ENCODE measurements at places on chromosomes 2 and 18. TPM values are rescaled to one million over a fixed set of nuclear protein-coding genes. Genes with fewer than 3 reads are reported as not detected.

TTLL4 gene
- total RNA-seq: 25.5 TPM

DPP4 gene
- total RNA-seq: 1.8 TPM

COLEC12 gene
- total RNA-seq: not detected

UBXN4 gene
- 150 TPM for total RNA-seq

ERBB4 gene
- total RNA-seq: not detected

SLC38A11 gene
- total RNA-seq: not detected

C2orf66 gene
- not detected for total RNA-seq

GRCh38 chr2:38497670-38498037, 105.1 kb downstream of the HNRNPLL start:
- DNase-seq: no peak
- no peak overlapping the region for H3K27ac ChIP-seq
- H3K36me3 ChIP-seq: no peaks in the 10 kb centered on the region
- no peaks in the 10 kb centered on the region for H3K4me1 ChIP-seq

DNA sequence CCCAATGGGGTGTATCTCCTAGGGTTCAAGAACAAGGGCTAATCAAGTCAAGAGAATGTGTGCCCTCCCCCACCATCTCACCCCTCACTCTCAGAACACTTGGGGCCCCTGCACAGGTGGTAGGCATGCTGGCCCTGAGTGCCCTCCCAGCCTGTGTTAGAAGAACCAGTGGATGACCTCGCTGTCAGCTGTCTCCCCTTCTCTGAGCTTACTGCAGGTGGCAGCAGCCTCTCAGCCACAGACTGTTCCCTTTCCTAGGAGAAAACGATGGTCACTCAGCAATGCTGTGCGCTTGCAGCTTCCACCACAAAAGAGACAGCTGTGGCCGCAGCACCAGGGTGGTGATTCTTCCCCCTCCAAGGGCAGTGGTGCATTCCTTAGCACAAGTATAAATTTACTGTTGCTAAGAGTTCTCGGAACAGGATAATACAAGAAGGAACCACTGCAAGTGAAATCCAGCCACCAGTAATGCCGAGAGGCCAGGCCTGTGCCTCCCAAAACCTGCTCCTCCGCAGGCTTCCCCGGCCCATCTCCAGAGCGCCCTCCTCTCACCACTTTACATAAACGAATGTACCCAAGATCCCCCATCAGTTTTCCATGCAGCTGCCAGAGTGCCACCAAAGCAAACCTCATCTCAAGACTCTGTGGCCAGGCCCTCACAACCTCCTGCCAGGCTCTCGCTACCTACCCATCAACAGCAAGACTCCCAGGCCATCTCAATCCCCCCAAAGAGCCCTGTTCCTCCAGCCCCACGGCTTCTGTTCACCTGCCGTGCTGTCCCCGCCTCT, 935 bp upstream of the RAMP1 start:
- H3K27me3 ChIP-seq: no peaks in the 10 kb centered on the region
- no peak overlapping the region for H3K27ac ChIP-seq
- H3K4me3 ChIP-seq: peak overlapping the region; percentile 17
- no peaks in the 10 kb centered on the region for H3K36me3 ChIP-seq
- DNase-seq: peak; percentile 54

GRCh38 chr18:46754188-46754587, 2.7 kb downstream of the ST8SIA5 start:
- H3K27ac ChIP-seq: no peak overlapping the region
- DNase-seq: no peak
- no peak overlapping the region for H3K4me3 ChIP-seq
- H3K27me3 ChIP-seq: peaks cover 18% of the 10 kb centered on the region
- peaks cover 19% of the 10 kb centered on the region for H3K4me1 ChIP-seq

DNA sequence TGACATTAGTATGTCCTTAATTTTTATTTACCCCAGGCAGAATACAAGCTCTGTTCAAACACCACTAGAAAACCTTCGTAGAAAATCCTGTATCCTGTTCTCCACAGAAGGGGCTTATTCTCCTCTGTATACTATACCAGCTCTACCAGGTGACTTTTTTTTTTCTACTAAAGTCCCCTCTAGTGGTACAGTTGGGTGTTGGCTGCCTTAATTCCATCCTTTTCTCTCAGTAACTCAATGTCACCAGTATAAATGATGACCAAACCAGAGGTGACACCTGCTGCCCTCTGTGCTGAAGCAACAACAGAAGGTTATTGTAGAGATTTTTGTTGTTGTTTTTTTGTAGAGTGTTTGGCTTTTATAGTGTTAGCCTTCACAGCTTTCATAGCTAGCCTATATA, 1322.0 kb downstream of the LRP1B start:
- no peaks in the 10 kb centered on the region for H3K27me3 ChIP-seq
- H3K27ac ChIP-seq: no peak overlapping the region
- no peaks in the 10 kb centered on the region for H3K36me3 ChIP-seq
- DNase-seq: no peak
- H3K4me3 ChIP-seq: no peak overlapping the region

DNA sequence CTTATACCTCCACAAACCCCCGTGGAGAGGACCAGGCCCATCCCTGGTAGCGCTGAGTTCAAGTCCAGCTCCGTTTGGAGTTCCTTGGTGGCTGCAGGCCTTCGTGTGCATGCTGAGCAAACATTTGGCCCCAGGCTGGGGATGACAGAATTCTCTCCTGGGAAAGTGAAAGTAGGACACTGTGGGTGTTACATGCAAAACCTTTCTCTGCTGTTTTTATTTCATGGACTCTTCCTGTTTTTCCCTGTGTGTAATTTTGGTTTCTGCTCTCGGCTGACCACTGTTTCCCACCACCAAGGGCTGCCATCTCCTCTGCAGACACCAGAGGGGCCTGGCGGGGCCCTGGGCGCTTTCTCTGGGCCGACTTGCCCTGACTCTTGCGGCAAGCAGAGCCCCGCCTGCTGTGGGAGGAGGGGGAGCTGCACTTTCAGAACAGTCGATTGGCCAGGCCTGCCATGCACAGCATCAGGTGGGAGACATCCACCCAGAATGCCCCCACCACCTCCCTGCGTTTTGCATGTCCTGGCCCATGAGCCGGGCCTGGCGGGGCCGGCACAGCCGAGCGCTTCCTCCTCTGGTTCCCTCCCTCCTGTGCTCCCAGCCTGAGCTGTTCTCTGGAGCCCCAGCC, 102.4 kb downstream of the CABLES1 start:
- peak; percentile 24 for DNase-seq
- peak overlapping the region; percentile 11 for H3K4me3 ChIP-seq
- no peaks in the 10 kb centered on the region for H3K27me3 ChIP-seq
- H3K36me3 ChIP-seq: no peaks in the 10 kb centered on the region
- H3K27ac ChIP-seq: peak overlapping the region; percentile 59

- no peaks in the 10 kb centered on the region for H3K36me3 ChIP-seq
- no peaks in the 10 kb centered on the region for H3K27me3 ChIP-seq
- H3K4me1 ChIP-seq: no peaks in the 10 kb centered on the region
Observed at GRCh38 chr2:189267925-189268579, 88.5 kb upstream of the COL5A2 start.

GRCh38 chr2:19346983-19347618, 11.3 kb downstream of the OSR1 start:
- no peak for DNase-seq
- H3K27me3 ChIP-seq: peaks cover 32% of the 10 kb centered on the region
- H3K27ac ChIP-seq: peak overlapping the region; percentile 84
- peak overlapping the region; percentile 79 for H3K4me3 ChIP-seq
- peaks cover 38% of the 10 kb centered on the region for H3K4me1 ChIP-seq
- H3K36me3 ChIP-seq: no peaks in the 10 kb centered on the region

DNA sequence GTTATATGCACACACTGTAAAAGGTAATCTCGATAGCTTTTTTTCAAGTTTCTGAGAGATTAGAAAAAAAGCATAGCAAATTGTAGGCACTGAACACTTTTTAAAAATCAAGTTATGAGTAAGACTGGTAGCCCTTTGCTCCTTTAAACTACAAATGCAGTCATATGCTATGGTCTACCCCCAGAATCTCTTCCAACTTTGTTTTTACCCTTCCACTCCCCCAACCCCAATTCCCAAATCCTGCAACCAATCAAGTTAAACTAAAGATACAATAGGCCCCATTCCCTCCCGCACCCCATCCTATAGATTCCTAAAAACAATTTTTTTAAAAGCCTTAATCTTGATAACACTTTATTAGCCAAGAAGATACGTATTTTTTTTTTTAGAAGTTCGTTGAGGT, 752 bp upstream of the BAZ2B start:
- peaks cover 15% of the 10 kb centered on the region for H3K27me3 ChIP-seq
- no peak for DNase-seq
- H3K4me3 ChIP-seq: no peak overlapping the region
- H3K27ac ChIP-seq: no peak overlapping the region

GRCh38 chr2:120042359-120042758, 29.5 kb downstream of the EPB41L5 start:
- no peaks in the 10 kb centered on the region for H3K36me3 ChIP-seq
- H3K27ac ChIP-seq: no peak overlapping the region
- H3K4me1 ChIP-seq: no peaks in the 10 kb centered on the region
- no peak for DNase-seq
- no peaks in the 10 kb centered on the region for H3K27me3 ChIP-seq

- no peak overlapping the region for H3K4me3 ChIP-seq
- no peaks in the 10 kb centered on the region for H3K36me3 ChIP-seq
- H3K4me1 ChIP-seq: no peaks in the 10 kb centered on the region
- H3K27me3 ChIP-seq: no peaks in the 10 kb centered on the region
- DNase-seq: no peak
Observed at GRCh38 chr2:207434899-207435465, 94.8 kb upstream of the CREB1 start.

GRCh38 chr18:59357928-59358327, 1.1 kb downstream of the LMAN1 start:
- peaks cover 7% of the 10 kb centered on the region for H3K27me3 ChIP-seq
- H3K4me3 ChIP-seq: peak overlapping the region; percentile 82
- H3K36me3 ChIP-seq: peaks cover 18% of the 10 kb centered on the region
- H3K27ac ChIP-seq: peak overlapping the region; percentile 76
- H3K4me1 ChIP-seq: peaks cover 11% of the 10 kb centered on the region
- DNase-seq: peak; percentile 60

GRCh38 chr2:203786549-203787351, 80.3 kb downstream of the CD28 start:
- peaks cover 9% of the 10 kb centered on the region for H3K4me1 ChIP-seq
- no peaks in the 10 kb centered on the region for H3K27me3 ChIP-seq
- no peak overlapping the region for H3K4me3 ChIP-seq
- H3K36me3 ChIP-seq: no peaks in the 10 kb centered on the region
- no peak for DNase-seq

- no peak overlapping the region for H3K4me3 ChIP-seq
- DNase-seq: no peak
- no peaks in the 10 kb centered on the region for H3K4me1 ChIP-seq
Observed at GRCh38 chr2:40285391-40285790, 166.5 kb downstream of the SLC8A1 start.

- no peaks in the 10 kb centered on the region for H3K27me3 ChIP-seq
- no peak overlapping the region for H3K27ac ChIP-seq
- DNase-seq: no peak
- H3K4me3 ChIP-seq: no peak overlapping the region
- H3K4me1 ChIP-seq: peaks cover 21% of the 10 kb centered on the region
Observed at GRCh38 chr2:69779258-69780001, 37.5 kb downstream of the ANXA4 start.

DNA sequence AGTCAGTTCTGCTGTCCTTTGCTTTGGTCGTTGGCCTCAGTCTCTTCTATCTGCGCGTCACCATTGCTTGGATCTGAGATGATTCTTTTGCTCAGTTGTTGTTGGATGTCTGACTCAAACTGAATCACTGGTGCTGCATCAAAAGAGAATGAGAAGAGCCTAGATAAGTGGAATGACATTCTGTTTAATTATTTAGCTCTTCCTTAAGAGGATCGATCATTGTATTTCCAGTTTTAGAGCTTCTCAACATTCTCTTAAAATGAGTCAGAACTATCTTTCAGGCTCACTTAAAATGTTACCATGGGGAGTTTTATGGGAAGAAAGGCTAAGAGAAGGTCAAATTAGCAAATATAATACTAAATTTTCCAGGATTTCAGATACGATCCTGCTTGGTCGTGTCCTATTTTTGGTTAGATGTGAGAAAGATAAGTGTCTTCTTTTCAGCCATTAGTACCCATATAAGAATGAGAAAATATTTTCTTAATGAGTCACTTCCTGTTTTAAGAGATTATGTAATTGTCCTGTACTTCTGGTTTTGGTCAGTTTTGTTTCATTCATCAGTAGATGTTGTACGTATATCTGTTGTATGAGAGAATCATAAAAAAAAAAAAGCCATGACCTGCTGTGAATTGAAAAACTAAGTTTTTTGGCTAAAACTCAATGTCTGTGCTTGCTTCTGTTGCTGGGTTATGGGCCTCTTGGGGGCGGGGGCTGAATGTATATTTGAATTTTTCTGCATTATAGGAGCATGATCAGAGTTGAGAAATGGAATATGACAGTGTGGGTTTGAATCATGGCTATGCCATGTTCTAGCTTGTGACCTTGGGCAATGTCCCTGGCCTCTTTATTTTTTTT, 31.6 kb upstream of the CASP10 start:
- peak overlapping the region; percentile 77 for H3K27ac ChIP-seq
- no peaks in the 10 kb centered on the region for H3K27me3 ChIP-seq
- no peak overlapping the region for H3K4me3 ChIP-seq
- peaks cover 30% of the 10 kb centered on the region for H3K4me1 ChIP-seq
- peak; percentile 19 for DNase-seq
- peaks cover 70% of the 10 kb centered on the region for H3K36me3 ChIP-seq

DNA sequence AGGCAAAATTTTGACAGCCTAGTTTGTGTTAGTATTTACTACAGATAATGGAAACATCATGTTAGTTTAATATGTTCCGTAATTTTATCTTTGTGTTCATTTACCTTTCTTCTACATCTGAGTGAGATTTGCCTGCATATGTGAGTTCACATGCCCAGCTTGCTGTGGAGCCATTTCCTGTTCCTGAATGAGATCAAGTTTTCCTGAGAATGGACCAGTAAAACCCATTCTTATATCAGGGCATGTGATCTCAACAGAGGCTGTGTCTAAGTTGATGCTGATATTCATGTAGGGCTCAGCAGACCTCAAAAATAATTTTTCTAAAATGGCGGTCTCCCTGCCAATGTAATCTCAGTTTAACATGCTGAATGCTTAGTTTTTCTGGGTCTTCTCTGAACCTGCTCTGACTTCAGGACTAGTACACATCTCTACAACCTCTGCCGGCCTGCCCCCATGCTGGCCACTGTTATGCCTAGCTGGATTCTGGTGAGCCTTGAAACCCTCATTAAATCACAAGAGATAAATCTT, 1.0 kb downstream of the IL1A start:
- no peaks in the 10 kb centered on the region for H3K27me3 ChIP-seq
- no peak overlapping the region for H3K27ac ChIP-seq
- H3K4me3 ChIP-seq: no peak overlapping the region
- DNase-seq: no peak
- no peaks in the 10 kb centered on the region for H3K36me3 ChIP-seq
